Heart right ventricle (tissue), 16 donors: ENCODE measurements at places on chromosomes 16 and 17. TPM values are rescaled to one million over a fixed set of nuclear protein-coding genes. Genes with fewer than 3 reads are reported as not detected.

C17orf107 gene
- 0.28 TPM for total RNA-seq

C16orf54 gene
- 0.18 TPM for total RNA-seq

HSD17B1 gene
- total RNA-seq: 2.3 TPM

CYB561 gene
- 8.7 TPM for total RNA-seq

CES3 gene
- total RNA-seq: 0.77 TPM

KATNB1 gene
- 11.5 TPM for total RNA-seq
